ENCODE measurements at places on chromosomes 4 and X.

- no peak for DNase-seq
These were observed 330.2 kb downstream of the NLGN4X start for GRCh38 chrX:5898463-5898862.

DNA sequence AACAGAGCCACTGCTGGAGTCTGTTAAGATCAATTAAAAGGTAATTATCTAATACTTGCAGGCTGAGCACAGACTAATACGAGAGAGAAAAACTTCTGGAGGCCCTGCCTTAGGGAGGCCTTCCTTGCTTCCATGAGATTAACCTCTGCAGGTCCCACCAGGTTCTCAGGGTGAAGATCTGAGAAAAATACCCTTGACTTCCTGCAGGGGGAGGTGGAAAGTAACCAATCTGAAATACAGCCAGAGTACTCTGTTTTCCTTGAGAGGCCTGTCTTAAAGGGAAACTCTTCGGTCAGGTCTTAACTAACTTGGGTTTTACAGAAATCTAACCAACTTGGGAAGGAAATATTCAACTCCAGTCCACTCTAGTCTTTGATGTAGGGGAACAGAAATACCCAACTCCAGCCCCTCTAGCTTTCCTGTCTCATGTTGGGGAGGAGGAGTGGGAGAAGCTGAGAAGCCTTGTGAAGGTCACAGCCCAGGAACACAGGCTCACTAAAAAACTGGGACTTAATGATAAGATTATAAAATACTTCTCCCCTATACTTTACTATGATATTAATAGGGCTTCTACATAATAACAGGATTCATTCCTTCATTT is 77.1 kb downstream of the TBCK start:
- no peak for DNase-seq

DNA sequence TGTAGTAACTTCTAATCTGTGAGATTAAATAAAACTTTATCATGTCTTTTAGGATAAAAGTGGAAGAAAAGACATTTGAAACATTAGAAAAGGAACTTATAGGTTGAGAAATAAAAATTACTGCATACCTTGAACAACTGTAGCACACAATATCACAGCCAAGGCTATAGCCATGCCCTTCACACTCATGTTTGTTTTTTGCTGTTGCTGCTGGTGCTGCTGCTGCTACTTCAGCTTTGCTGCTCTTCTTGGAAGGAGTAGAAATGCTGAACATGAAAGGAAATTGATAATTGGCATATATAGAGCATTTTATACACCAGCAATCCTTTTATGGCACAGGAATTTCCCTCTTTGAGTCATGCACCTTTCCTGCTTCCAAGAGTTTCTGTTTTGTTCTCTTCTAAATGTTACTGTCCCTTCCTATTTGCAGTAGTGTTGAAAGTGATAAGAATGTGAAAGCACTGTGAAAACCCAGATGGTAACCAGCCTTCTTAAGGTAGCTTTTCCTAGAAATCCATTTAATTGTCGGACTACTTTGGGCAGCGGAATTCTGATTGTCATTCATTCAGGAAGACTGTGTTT is at the start of gene CXCL11:
Gene CXCL11 (minus strand): TSS at position 272 of the 582 bp plus-strand sequence. CDS start 83 bp downstream, at position 189.
- DNase-seq = no peak

GRCh38 chrX:150849486-150849885 is 49.0 kb downstream of the CD99L2 start:
- DNase-seq = no peak

GRCh38 chr4:15149234-15149838 is 147.1 kb downstream of the CPEB2 start:
- no peak for DNase-seq

DNA sequence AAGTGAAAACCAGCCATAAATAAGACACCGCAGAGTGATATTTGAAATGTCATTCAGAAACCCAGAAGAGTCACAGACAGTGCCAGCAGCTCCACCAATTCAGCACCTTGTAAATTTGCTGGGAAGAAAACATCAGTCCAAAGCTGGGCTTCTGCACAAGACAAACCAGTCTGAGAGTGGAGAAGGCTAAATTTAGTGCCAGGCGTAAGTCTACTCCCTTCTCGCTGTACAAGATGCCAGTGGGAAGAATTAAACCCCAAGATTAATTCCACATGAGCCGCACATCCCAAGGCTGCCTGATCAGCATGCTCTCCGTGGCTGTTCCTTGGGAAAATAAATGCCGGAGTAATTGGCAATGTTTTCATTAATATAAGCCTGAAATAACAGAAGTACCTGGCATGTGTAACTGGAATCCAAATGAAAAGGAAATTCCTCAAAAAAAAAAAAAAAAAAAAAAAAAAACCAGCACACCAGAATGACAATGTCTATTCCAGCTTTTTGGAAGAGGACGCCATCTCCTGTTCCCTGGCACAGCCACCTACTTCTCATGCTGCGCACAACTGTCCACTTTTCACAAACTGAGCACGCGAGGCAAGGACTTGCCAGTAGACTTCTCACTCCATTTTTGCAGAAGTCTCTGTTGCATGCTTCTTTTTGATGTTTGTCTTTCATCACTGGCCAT is 95.5 kb downstream of the NSUN7 start:
- peak; percentile 46 for DNase-seq

GRCh38 chr4:165709973-165710526 is 163.0 kb upstream of the TLL1 start:
- no peak for DNase-seq

DNA sequence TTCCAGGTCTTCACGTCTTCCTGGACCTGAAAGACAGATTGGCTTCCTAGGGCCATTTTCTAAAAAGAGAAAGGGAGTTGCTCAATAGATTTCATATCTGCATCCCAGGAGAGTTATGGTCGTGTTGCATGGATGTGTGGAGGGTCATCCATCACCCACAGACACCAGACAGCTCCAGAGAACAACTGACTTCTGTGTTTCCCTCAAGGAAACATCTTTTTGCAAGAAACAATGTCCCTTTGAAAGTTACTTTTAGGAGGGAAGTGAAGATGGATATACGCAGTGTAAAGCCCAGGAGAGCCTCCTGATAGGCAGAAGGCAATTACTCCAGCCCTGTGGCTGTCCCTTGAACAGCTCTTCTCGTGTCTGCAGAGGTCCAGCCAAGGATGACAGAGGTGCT is 108.3 kb downstream of the CLNK start:
- no peak for DNase-seq

GRCh38 chr4:168647646-168648375 is 151.0 kb downstream of the PALLD start:
- DNase-seq = no peak

- no peak for DNase-seq
These were observed 78.6 kb upstream of the RAI2 start for GRCh38 chrX:17939724-17940123.

- DNase-seq = no peak
These were observed 204.3 kb upstream of the HCCS start for GRCh38 chrX:10906866-10907265.

DNA sequence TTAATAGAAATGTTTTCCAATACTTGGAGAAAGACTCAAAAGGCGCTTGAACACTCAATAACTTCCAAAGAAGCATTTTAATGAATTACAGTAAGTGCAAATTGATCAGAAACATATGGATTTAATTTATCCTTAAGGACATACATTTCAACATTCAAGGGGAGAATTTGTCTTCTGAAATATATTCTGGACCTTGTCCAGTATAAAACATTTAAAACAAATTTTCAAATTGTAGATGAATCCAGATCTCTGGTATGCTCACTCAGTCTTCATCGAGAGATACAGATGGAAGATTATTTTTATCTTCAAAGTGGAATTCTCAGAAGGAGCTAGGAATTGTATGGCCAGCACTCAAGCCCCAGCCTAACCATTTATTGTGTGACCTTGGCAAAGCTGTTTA is 310.4 kb downstream of the ZNF674 start:
- no peak for DNase-seq

DNA sequence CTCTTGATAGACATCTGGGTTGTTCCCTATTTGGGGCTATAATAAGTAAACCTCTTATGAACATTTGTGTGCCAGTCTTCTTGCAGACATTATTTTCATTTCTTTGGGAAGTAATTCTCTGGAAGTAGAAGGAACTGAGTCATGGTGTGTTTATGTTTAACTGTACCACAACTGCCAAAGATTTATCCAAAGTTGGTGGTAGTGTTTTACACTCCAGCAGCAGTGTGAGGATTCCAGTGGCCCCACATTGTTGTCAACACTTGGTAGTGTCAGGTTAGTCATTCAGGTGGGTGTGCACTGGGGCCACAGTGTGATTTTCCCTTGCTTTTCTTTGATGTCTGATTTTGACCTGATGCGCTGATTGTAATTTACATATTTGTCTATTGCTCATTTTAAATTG is 5.0 kb upstream of the UVSSA start:
- DNase-seq = no peak

DNA sequence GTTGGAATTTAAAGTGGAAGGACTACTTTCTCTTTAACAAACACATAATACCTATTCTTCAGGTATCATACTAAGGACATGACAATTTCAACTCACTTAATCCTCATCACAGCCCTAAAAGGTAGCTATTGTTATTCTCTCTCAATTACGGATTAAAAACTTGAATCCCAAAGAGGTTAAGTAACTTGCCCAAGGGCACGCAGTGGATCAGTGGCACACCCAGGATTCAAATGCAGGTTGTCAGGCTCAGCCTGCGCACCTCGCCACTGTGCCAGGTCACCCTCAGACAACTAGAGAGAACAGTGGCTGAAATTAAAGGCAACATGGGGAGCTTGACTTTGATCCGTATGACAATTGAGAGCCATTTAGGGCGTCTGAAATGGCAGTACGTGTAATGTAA is 67.6 kb downstream of the MFAP3L start:
- no peak for DNase-seq

GRCh38 chr4:107009196-107009968 is 26.7 kb downstream of the DKK2 start:
- no peak for DNase-seq

GRCh38 chrX:136156560-136157117 is 9.3 kb downstream of the FHL1 start:
- DNase-seq = no peak

DNA sequence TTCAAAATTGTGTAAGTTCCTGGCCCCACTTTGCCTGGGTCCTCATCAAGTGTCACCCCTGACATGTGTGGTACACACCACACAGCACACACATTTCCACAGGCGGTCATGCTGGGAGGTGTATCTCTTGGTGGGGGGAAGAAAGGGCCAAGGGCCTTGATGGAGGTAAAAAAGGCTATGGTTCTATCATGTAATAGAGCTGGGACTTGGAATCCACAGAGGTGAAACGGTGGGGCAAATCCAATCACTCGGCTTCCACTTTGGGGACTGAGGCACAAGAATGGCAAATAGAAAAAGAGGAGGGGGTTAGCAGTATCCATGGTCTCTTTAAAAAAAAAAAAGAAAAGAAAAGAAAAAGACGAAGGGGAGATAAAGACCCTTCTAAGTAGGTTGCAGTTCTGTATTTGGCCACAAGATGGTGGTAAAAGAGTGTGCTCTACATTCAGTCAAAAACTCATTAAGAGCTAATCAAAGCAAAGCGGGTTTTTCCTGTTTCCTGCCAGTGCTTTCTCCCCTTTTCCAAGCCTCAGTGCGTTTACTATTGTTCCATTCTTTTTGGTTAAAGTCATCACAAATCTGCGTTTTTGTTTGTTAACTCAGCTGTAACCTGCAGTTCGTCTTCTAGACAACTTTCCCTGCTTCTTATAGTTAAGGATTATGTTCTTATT is 37.0 kb upstream of the ATP6AP2 start:
- peak; percentile 46 for DNase-seq

- DNase-seq = no peak
These were observed 641.7 kb upstream of the DIPK2B start for GRCh38 chrX:45842207-45842925.

DNA sequence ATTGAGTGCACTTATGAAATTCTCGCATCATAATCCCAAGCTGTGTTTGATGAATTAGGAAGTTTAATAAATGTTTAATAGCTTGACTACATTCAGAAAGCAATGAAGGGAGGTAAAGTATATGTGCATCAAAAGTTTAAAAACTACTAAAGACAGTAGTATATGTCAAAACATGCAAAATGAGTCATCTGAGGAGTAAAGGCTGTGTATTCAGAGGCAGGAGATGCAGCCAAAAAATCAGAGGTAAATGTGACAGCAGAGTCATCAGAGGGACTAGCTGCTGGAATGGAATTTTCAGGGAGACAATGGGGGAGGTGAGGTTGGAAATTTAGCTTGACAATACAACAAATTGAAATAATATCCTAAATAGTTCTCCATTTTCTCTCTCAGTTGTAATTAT is 127.0 kb upstream of the FUNDC1 start:
- DNase-seq = no peak

DNA sequence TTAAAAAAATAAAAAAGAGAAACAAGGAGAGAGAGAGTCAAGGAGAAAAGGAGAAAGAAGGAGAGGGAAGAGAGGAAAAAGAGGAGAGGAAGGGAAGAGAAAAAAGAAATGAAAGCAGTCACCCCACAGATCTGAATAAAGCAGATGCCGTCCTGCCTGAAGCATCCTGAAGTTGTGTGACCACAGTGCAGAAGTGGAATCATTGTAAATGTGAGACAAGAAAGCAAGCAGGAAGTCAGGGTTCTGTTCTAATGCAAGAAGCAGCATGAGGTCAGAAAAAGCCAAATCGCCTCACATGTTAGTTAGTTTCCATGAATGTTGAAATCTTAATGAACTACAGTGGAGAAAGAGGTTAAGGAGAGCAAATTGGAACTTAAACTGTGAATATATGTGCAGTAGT is 692.5 kb downstream of the CENPC start:
- DNase-seq = no peak

GRCh38 chr4:80382090-80382832 is 46.7 kb downstream of the CFAP299 start:
- DNase-seq = no peak

DNA sequence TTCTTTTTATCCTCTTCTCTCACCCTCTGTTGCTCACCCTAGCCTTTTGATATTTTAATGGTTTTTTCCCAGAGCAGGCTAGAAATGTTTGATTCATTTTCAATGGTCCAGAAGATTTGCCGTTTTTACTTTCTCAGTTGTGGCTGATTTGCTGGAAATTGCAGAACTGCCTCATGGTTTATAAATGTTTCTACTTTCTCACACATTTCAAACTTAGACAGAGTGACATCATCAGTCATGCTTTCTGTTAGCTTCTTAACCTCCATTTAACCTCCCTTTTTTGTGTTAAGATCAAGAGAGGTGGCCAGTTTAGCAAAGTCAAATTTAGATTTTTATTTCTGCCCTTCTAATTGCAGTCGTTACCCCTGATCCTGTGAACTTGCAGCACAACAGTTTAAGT is 8.7 kb downstream of the RXFP1 start:
- DNase-seq = no peak

- DNase-seq = no peak
These were observed 46.3 kb downstream of the SPANXD start for GRCh38 chrX:141652286-141652685.

DNA sequence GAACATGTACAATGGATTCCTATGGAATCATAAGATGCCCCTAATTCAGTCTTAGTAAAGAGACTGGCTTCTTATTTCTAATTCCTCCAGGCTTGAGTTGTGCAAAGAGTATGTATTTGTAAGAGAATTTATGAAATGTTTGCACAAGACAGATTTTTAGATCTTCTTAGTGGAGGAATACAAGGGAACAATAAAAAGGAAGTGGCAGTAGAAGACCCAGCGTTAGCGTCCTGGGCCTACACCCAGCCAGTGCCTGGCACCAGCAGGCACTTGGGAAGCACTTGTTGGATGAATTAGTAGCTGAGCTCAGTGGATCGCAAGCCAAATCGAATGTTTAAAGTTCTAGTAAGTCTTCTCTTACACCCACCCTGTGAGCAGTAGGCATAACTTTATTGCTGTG is 157.4 kb downstream of the PTTG2 start:
- DNase-seq = no peak
